Ovary (tissue), 10 donors: ENCODE measurements at places on chromosomes 7 and 10. TPM values are rescaled to one million over a fixed set of nuclear protein-coding genes. Genes with fewer than 3 reads are reported as not detected.

Gene UPK3B
- total RNA-seq = 4.1 TPM

Gene ACTR3C
- 5.7 TPM for total RNA-seq

Gene GNGT1
- total RNA-seq = 0.68 TPM

Gene HABP2
- total RNA-seq = 0.07 TPM

Gene LRGUK
- 1.5 TPM for total RNA-seq

Gene NEUROD6
- not detected for total RNA-seq

Gene AKR1C4
- total RNA-seq = not detected

Gene ZNF107
- total RNA-seq = 5.3 TPM

- DNase-seq = no peak
Observed at GRCh38 chr10:87608756-87609155, 50.9 kb upstream of the PAPSS2 start.

DNA sequence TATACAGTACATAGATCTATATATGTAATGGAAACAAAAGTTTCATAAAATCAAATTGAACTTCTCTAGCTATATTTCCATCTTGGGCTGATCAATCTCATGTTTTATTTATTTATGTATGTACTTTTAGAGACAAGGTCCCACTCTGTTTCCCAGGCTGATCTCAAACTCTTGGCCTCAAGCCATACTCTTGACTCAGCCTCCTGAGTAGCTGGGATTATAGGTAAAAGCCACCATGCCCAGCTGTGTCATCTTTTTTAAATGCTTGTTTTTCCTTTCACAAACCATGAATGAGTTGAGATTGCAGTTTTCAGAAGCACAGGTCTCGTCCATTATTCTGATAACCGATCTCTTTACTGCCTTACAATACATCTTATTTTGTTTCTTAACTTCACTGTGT is 400.9 kb downstream of the KCNMA1 start:
- DNase-seq = no peak

DNA sequence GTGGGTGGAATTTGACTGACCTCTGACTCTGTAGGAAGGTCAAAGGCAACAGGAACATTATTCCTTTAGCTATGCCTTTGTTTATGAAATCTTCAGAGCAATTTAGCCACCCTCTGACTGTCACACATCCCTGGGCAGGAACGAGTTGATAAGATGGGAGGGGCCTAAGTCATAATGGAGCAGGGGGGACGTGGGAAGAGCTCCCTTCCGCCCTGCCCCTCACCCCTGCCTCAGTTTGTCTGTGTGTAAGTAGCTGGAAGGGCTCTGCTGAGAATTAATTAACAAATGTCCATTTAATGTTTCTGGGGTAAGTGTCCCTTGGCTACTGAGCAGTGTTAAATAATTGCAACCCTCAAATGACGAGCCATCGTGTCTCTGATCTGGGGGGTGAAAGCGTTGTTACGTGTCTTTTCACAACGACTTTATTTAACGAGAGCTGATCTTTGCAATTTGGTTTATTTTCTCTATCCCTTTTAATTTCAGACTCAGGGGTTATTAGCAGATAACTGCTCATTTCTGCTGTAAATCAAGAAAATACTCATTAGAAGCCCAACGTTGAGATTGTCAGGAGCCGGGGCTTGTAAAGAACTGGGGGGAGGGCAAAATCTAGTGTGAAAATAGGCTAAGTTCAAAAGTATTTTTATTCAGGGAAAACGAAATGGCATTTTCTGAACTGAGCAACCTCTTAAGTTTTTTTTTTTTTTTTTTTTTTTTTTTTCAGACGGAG is 12.5 kb upstream of the UNCX start:
- no peak for DNase-seq

GRCh38 chr10:116712519-116712918 is 29.8 kb downstream of the HSPA12A start:
- DNase-seq = no peak

DNA sequence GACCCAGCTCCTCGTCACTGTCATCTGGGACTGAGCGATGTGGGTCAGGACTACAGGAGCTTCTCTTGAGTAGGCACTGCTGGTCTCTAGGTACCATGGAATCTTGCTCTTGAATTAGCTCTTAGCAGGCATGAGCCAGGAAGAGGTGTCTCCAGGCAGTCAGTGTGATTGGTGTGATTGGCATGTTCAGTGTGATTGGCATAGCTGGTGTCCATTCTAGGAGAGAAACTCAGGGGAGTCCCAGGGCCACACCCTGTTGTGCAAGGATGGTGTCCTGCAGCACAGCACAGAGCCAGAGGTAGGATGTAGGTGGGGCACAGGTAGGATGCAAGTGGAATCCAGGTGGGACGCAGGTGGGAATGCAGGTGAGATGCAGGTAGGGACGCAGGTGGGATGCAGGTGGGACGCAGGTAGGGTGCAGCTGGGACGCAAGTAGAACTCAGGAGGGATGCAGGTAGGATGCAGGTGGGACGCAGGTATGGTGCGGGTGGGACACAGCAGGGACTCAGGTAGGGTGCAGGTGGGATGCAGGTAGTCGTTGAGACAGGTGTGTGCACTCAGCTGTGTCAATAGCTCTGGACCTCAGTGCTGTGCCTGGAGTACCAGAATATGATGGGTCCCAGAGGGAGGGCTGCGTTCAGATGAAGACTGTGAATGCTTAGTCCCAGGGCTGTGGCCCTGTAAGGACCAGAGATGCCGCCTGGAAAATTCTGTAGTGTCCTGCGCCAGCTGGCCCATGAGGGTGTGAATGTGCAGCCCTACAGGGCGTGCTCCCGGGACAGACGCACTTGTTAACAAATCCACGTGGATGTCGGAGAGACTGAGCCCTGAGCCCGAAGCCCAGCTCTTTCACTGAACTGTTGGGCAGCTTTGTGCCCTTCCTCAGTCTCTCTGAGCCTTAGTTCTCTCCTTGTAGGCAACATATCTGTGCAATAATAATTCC is 248.2 kb upstream of the PITRM1 start:
- DNase-seq = no peak

DNA sequence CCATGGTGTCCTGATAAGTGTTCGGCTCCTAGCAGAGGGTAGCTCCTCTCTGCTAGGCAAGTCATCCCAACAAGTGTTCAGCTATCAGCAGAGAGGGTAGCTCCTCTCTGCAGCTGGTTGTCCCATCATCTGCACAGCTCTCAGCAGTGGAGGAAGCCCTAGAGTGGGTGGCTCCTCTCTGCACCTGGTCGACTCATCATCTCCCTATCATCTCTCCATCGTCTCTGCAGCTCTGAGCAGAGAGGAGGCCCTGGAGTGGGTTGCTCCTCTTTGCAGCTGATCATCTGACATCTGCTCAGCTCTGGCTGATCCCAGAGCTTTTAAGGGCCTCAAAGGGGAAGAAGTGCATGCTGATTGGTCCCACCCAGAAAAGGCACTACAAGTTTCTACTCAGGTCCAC is 199.9 kb upstream of the KMT2E start:
- no peak for DNase-seq

- no peak for DNase-seq
Observed at GRCh38 chr7:131600085-131600881, 43.9 kb upstream of the PODXL start.

DNA sequence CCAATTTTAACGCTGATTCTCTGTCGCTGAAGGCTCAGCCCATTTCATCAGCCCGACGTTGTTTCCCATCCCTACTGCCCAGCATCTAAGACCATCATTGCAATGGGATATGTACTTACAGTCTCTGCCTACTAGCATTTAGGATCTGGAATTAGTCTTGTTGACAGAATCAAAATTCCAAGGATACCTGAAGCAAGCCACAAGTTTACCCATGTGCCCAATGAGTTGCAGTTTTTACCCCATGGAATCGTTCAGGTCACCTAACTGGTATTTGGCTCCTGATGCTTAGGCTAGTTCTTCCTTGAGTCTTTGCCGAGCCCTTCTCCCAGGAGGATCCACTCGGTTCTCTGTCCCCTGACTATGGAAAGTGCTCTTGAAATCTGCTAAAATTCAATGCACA is 276.8 kb downstream of the DNAJB9 start:
- DNase-seq = no peak

GRCh38 chr7:142603870-142604448 is 145.3 kb upstream of the PRSS1 start:
- DNase-seq = no peak

DNA sequence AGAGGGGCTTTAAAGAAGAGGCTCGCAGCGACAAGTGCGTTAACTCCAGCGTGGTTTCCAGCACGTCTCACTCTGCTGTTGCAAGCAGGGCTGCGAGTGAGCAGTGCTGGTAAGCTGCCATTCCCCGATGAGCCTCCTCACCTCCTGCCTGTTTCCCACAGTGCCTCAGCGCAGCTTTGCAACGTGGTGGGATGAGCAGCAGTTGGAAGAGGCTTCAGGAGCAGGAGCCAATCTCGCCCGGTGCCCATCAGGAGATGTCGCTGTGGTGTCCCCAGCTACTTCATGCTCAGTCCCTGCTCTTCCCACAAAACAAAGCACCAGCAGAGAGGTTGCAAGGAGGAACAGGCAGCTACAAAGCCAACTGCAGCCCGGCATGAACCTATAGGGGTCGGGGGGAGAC is 2.4 kb upstream of the ADARB2 start:
- no peak for DNase-seq

- DNase-seq = no peak
Observed at GRCh38 chr10:108411894-108412293, 1247.4 kb upstream of the SORCS1 start.

DNA sequence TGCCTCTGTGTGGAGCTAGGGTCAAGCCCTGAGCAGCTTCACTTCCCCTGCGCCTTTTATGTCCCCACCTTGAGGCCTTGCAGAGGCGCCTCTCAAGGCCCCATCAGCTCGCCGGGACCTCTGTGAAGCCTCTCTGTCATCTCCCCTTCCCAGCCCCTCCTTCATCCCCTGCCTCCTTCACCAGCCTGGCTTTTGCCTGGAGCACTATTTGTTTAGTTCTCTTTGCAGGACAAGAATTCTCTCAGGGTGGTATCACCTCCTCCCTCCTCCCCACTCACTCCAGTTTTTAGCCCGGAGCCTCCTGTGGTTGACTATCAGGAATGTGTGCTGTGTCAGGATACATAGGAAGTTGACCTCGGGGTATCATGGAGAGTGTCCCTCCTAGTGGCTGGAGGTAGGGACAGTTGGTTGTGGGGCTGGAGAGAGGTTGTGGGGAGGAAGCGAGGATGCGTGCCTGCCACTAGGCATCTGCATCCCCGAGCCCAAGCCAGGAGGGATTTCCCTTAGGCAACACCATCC is 89.8 kb upstream of the ANLN start:
- DNase-seq = no peak

DNA sequence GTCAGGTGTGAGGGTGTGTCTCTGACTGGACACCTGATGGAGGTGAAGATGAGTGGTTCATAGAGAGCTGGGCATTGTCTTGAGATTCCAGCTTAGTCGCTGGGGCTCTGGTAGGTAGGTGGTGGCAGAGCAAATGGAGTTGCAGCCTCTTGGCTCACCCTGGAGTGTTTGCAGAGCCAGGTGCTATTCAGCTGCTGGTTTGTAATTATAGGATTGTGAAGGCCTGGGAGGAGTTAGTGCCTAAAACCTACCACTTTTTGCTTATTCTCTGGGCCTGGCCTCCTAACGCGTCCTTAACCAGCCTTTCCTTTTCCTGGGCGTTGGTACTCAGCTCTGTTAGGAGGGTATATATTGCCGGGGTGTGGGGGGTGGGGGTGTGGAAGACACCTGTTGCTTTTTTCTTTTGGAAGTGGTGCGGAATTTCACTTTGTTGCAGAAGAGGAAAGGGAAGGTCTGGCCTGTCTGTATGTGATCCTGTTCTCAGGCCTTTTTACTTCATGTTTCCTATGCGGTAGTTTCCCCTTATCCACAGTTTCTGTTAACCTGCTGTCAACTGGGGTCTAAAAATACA is 3.2 kb downstream of the PPRC1 start:
- no peak for DNase-seq

- peak; percentile 72 for DNase-seq
Observed at GRCh38 chr7:140607441-140607989, 33.1 kb downstream of the DENND2A start.

DNA sequence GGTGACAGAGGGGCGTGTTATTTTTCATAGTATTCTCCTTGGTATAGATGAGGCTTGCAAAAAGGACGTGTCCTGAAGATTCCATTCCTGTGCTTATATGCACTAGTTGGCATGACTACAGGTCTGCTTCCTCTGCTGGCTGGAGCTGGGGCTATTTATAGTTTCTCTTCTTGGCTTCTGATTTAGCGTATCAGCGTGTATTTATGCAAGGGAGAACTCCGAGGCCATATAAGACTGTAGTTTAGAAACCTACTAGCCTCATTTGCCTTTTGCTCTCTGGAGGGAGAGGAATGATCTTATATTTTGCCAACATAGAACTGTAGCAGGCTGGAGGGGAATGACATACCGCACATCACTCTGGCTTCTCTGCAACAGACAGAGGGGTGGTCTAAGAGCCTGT is 39.7 kb downstream of the CACNB2 start:
- peak; percentile 29 for DNase-seq

DNA sequence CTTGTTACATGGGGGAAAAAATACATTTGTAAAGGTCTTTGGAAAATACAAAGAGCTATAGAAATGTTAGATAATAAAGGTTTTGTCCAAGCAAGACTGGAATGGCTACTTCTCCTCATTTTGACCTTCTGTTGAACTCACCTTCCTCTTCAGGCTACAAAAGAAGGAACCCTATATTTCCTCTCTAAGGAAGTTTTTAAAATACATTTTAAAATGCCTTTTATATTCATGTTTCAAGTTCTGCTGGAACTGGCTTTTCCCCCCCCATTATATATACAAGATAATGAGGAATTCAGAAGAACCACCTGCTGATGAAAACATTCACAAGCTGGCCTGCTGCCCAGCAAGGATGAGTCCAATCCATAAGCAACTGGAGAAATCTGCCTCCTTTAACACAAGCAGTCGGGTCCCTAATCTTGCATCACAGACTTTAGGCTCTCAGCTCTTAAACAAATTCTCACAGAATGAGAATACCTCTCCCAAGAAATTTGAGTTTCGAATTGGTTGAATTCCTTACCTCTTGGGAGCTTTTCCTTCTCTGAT is 44.6 kb downstream of the MTERF1 start:
- no peak for DNase-seq

DNA sequence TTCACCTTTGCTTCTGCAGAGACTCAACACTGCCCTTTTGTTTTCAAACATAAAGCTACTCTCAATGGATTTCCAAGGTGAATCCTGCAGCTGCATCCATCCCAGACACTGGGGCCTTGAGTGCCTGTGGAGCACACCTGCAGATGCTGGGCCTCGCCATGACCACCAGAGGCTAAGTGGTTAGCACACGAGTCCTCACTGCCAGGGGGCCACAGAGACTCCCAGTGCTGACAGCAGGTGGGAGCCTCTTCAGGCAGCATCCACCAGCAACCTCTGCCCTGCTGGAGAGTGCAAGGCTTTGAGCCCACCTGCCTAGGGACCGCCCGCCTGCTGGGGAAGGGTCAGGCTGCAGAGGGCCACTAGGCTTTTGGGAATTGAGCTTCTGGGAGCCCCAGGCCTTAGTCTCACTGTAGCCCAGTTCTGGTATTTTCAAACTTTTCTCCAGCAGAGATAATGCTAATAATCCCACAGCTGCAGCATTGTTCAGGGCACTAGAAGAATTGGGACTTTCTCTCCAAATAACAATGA is 9.4 kb upstream of the HPS1 start:
- DNase-seq = no peak

GRCh38 chr7:2088801-2089200 is 143.9 kb downstream of the MAD1L1 start:
- DNase-seq = no peak
